ENCODE measurements at places on chromosomes 11 and 22.

GRCh38 chr11:2577991-2578928 lies 121.5 kb downstream of the KCNQ1OT1 start:
- DNase-seq = peak; percentile 15

DNA sequence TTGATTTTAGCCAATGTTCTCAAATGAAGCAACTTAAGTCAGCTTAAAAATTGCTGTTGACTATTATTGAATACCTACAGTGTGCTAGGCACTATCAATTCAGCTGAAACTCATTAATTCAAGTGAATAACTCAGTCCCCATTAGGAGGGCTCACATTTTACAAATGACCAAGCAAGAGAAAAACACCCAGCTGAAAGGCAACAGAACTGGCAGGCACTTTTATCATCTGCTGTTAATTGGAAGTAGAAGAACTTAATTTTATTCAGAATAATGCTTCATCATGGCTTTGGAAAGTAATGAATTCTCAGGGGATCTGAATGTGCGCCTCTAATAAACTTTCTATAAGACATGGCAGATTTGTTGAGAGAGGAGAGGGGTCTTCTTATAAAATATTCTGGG lies 1066.9 kb downstream of the DLG2 start:
- no peak for DNase-seq

- DNase-seq = no peak
Measured at GRCh38 chr11:77851503-77851902, 30.6 kb downstream of the AAMDC start.

- peak; percentile 51 for DNase-seq
Measured at GRCh38 chr11:67119585-67120391, 725 bp downstream of the KDM2A start.

- no peak for DNase-seq
Measured at GRCh38 chr11:33532720-33533385, 167.8 kb downstream of the C11orf91 start.

DNA sequence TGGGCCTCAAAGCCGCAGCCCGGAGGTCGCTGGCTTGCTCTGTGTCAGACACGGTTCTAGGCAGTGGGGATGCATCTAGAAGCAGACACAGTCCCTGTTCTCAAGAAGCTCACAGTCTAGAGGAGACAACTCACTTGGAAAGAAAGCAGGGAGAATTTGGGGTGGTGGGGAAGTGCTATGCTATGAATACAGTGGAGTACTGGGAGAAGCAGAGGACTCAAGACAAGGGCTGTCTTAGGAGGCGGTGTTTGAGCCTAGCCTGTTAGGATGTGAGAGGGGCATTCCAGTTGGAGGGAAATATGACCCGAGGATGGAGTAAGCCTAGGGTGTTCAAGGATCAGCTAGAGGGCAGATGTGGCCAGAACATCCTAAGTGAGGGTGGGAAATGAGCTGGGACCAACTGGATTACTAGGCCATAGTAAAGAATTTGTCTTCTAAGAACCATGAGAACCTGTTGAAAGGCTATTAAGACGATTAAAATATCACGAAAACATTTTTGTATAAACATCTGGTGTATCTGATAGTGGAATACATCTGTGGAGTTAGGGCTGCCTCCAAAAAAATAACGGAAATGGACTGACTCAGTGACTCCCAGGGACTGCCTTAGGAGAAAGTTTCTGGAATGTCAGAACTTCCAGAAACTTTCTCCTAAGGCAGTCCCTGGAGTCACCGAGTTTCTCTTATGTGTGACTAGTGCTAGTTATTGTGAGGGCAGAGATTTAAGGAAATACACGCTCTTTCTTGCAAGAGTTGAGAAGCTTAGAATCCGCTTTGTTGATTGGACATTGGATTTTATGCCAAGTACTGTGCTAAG lies 1.1 kb upstream of the PITPNB start:
- DNase-seq = no peak

GRCh38 chr11:84383576-84383975 lies 1097.4 kb upstream of the CCDC90B start:
- no peak for DNase-seq

DNA sequence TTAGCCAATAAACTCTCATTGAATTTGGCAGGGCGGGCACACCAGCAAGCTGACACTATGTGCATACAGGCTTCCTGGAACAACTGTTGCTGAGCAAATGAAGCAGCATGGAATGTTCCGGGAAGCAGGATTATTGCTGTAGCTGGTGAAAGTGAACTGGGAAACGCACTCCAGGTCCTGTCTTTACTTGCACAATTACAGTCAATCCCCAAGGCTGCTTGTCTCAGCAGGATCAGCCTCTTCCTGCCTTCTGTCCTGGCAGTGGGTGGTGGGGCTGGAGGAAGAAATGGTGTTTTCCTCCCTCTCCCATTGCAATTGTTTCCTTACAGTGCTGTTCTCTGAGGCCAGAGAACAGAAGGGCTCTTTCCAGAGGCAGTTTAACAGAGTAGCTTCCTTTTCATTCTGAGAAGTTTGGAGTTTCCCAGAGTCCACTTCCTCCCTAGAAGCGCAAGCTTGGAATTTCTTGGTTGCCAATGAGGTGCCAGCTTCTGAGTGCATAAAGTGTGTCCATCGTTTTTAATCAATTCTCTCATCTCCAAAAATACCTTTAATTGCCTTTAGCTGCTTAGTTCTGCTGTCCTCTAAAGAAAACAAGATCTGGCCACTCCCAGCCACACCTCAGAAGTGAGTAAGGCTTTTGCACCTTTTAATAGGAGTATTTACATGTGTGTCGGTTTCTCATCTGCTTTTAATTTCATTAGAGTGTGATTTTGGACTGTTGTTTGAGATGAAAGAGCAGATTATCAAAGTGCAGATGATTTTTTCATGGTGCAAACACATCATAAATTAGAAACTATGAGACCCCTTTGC lies 19.9 kb downstream of the CD44 start:
- DNase-seq = no peak

- DNase-seq = no peak
Measured at GRCh38 chr11:45603946-45604682, 61.3 kb downstream of the CHST1 start.

GRCh38 chr11:59076876-59077571 lies 9.1 kb upstream of the GLYATL1B start:
- no peak for DNase-seq

DNA sequence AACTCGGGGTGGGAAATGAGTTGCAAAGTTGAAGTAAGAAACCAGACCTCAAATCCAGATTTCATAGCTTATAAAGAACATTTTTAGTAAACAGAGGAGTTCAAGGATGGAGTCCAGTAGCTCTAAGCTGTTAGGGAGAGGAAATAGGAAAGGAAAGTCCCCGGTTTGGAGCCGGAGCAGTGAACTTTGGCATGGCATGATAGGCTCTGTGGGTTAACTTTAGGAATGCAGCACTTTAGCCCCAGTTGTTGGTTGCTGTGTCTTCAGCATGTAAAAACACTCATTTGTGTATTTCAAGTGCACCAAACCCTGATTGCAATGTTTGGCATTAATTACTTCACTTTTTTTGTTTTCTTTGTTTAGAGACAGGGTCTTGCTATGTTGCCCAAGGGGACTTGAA lies 8.6 kb upstream of the PIK3IP1 start:
- no peak for DNase-seq

- DNase-seq = no peak
Measured at GRCh38 chr22:32533265-32534111, 58.9 kb downstream of the FBXO7 start.

DNA sequence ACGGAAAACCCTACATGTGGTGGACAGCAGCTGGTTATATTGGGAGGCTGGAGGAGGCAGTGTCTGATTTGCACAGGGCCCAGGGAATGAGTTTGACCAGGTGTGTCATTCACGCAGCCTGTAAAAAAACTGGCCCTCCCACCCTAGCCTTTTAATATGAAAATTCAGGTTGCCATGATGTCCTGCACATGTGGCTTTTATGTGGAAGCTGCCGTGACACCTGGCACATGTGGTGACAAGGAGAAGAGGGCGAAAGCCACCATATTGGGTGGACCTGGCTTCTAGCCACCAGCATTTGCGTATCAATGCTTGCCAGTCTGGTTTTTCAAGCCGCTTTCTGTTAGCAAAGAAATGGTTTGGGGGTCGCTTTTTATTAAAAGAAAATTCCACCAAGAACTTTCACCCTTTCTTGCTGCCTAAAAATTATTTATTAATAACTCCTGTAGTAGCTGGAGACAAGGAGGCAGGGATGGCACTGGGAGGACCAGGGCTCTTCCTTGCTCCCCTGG lies 43.4 kb downstream of the ZNF280B start:
- no peak for DNase-seq

DNA sequence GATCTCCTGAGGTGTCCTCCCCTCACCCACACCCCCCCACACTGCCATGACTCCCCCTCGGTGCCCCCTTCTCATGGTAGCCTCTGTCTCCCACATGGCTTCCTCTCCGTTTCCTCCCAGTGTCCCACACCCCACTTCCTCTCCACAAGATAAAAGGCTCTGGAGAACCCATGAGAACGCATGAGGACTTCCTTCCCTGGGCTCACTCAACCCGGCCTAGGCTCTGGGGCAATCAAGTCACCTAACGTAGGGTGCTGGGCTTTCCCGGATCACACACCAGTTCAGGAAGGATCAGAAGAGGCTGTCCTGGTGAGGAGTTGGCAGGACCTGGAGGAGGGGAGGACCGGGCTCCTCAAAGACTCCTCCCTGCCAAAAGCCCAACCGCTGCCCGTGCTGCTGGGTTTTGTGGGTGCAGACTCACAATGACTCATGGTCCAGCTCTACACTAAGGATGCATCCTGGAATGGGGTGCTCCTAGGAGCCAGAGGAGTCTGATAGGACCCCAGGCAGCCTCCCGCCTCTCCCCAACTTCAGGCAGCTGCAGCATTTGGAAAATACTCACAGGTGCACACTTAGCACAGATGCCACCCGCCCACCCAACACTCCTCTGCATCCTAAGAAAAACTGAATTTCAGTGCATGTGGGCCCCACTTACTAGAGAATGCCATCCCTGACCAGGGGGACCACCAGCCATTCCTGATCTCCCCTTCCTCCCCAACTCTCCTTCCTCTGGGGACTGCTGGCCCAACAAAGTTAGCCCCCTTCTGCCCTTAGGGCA lies 21.0 kb downstream of the SLC22A12 start:
- DNase-seq = no peak

DNA sequence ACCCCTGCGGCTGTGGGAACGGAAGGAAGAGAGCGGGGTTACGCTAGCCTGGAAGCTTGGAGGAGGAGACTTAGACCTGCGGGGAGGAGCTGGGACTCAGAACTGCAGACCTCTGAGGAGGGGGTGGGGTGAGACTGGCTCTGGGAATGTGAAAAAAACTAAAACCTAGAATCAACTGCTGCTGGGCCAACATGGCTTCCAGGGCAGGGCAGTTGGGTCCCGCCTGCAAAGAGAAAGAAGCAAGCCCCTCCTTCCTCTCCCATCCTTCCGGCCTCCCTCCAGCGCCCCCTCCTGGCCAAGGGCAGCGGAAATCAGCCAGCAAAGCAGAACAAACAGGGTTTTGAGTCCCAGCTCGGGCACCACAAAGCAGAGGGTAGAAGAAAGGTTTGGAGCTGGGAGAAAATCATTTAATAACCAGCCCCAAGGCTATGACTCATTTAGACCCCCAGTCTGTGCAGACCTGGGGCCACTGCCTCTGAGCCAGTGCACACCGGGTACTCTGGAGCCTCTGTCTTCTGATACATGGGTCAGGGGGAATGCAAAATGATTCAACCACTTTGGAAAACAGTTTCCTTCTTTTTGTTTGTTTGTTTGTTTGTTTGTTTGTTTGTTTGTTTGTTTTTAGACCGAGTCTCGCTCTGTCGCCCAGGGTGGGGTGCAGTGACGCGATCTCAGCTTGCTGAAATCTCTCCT lies 7.3 kb upstream of the NCF4 start:
- no peak for DNase-seq

GRCh38 chr11:86930957-86931547 lies 24.1 kb downstream of the FZD4 start:
- no peak for DNase-seq

DNA sequence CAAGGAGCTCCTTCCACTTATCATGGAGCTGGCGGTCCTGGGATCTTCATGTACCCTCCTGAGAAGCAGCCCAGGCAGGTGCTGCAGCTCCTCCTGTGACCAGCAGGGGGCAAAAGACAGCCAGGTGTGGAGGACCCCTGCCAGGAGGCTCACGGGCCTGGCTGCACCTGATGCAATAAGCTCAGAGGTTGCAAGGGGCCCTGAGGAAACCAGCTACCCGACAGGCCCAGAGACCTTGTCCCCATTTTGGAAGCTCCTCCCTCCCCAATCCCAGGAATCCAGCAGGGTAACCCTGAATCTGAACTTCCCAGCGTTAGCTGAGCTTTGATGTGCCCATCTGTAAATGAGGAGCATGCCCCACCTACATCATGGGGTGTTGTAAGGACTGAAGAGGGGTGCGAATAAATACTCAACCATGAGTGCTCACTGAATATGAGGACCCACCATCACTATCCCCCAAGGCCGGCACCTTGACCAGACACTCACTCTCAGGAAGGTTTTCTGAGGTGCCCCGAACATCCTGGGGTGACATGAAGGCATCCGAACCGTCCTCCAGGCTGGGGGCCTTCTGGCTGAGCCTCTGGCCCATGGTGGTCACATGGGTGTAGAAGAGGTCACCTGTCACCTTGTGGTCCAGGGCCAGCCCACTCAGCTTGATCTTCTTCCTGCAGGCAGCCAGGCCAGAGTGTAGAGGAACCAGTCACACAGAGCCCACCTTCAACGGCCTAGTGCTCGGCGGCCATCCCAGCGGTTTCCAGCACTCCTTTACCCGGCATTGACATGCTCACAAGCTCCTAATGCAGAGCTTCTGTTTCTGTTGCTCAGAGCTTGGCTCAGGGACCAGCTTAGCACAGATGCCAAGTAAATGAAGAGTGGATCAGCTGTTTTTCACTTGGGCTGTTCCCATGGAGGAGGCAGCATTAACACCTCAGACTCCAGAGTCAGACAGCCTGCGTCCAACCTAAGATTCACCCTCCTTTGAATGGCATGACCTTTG lies 21.7 kb downstream of the SLC43A1 start:
- peak; percentile 68 for DNase-seq

DNA sequence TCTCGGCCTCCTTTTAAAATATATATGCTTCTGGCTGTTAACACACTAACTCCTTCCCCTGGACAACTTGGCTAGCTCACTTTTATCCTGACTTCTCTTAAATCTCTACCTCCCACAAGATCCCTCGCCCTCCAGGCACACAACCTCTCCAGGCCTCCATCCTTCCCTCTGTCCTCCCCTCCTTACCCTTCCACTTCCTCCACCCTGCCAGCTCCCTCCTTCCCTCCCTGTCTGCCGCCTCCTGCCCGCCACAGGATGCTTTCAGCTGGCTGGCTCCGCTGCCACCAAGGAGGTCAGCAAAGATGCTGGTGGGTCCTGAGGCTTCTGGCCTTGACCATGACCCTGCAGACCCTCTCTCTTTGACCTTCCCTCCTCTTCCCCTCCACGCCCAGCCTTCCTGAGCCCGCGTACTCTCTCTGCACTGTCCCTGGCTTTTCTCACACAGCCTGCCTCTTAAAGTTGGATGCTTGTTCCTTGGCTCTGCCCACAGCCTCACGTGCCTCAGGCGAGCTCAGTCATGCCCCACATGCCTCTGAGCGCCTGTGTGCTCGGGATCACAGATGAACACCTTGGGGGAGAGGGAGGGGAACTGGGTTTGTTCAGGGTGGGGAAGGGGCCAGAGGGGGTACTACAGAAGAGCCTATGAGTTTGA lies 6.7 kb downstream of the NFAM1 start:
- DNase-seq = no peak

DNA sequence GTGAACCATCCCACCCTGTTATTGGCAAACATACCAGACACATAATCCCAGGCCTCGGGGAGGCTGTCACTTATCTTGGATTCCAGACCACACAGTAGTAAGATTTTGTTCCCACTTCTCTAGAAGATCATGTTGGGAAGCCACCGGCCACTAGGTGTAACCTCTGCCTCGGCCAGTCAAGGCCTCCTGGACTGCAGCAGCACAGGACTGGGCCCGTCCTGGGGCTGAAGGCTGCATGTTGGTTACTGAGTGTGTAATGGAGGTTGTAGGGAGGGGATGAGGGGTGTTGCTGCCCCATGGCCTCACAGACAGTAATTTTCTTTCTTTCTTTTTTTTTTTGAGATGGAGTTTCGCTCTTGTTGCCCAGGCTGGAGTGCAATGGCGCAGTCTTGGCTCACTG lies 92.4 kb upstream of the SYT13 start:
- DNase-seq = no peak
